Progenitor cell of endocrine pancreas (in vitro differentiated cells): ENCODE measurements at places on chromosomes 2 and 18.

GRCh38 chr2:173153301-173153885 lies 77.7 kb downstream of the MAP3K20 start:
- DNase-seq = no peak

DNA sequence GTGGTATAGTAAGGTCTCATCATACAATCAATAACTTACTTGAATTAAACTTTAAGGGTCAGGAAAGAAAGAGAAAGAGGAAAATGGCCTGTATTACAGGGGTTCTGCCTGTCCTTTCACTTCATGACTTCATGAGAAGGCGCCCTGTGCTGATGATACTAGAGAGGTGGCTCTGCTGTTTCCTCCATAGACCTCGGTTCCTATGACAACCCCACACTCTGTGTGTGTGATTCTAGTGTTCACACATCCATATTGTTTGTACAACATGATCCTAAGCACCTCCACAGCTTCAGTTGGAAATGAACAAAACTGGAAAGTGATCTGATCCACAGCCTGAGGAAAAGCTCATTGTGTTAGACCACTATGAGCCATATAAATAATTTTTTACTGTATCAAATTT lies 7.0 kb upstream of the REEP1 start:
- no peak for DNase-seq

GRCh38 chr2:65393743-65394422 lies 38.5 kb downstream of the SPRED2 start:
- no peak for DNase-seq

DNA sequence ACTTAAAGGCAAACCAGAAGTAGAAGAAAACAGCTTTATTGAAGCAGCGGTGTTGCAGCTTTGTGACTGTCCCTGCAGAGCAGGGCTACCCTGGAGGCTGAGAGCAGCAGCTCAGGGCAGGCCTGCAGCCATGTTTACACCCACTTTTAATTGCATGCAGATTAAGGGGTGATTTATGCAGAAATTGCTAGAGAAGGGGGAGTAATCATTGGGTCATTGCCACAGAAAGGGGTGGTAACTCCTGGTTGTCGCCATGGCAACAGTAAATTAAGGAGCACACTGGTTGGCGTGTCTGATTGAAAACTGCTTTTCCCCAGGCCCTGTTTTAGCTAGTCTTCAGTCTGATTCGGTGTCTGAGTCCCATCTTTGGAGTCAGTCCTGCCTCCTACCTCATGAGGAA lies 195.4 kb upstream of the HDAC4 start:
- peak; percentile 2 for DNase-seq

DNA sequence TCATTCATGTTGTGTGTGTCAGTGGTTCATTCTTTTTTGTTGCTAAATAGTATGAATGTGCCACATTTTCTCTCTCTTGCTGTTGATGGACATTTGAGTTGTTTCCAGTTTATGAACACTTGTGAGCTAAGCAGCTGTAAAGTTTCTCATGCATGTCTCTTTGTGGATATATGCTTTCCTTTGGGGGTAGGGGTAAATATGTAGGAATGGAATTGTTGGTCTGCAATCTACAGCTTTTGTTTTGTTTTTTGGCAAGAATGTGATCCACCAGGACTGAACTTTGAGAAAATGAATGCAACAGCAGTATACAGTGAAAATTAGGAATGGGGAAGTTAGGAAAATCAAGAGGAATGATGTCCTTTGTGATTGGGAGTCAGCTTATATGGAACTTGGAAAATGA lies 226.3 kb downstream of the CDCA7 start:
- no peak for DNase-seq

GRCh38 chr18:50621366-50621765 lies 61.5 kb downstream of the MAPK4 start:
- DNase-seq = no peak

- DNase-seq = no peak
Observed at GRCh38 chr2:128473175-128474035, 154.7 kb upstream of the HS6ST1 start.

DNA sequence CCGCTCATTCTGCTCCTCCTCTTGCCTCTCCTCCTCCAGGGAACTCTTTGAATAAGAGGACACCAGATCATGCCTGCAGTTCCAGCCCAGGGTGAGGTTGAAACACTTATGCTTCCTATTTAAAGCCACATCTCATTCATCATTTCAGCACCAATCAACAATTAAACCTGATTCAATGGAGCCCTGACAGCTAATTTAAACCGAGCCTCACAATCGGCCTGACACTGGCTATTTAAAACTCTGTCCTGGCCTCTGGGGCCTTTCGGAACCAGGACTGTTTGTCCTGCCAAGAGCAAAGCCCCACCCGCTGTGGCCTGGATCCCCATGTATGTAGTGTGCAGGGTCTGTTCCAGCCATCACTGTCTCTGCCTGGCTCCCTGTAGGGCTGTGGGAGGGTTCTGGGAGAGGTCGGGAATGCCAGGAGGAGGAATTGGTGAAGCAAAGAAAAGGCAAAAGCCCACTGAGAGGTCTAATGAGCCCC lies 97.4 kb downstream of the MCFD2 start:
- no peak for DNase-seq

DNA sequence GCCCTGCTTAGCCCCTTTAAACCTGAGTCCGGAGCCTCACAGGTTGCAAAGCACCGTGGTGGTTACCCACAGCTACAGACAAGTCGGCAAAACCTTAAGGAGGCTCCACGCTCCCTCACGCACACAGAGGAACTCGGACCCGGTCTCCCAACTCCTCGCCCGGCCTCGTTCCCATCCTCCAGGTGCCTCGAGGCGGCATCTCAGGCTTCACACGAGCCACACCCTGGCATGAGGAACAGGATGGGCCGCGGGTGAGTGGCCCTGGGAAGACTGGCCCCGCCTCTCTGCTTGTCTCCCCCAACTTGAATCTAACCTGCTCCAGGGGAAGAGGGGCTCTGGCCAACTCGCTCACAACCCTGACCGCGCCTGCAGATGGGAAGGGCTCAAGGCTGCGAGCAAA lies 97.4 kb downstream of the EIPR1 start:
- DNase-seq = no peak

DNA sequence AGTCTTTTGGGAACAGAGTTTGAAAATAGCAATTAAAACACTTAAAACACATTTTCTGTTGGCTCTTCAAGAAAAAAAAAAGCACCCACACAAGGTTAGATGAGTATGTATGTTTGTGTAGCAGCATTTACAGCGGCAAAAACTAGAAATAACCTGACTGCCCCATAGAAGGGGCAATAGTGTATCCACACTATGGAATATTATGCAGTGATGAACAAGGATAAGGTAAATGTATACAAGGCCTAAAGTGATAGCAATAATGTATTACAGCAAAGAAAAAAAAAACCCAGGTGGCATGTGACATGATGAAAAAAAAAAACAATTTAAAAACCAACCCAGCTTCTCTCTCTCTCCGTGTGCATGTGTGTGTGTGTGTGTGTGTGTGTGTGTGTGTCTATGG lies 34.8 kb downstream of the POLR1A start:
- no peak for DNase-seq

- DNase-seq = no peak
Observed at GRCh38 chr2:236663287-236664101, 93.9 kb downstream of the ACKR3 start.

GRCh38 chr2:950080-950966 lies at the start of gene SNTG2:
TSS of gene SNTG2 (plus strand) at chr2:950849. CDS start at chr2:950997, 148 bp downstream.
- DNase-seq = peak; percentile 38

DNA sequence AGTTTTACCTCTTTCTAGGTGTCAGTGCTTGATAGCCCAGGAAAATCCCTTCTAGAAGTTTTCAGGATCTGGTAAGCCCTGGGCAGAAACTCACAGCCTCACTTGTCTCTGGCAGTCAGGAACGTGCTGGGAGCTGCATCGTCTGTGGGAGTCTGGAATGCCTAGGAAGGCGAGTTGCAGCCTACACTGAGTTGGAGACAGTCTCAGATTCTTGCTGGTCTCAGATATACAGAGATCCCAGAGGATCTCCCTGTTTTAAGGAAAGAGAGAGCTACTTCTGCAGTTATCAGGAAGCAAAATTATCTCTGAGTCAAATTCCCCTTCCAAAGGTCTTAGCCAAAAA lies 104.4 kb upstream of the CDC42EP3 start:
- no peak for DNase-seq

DNA sequence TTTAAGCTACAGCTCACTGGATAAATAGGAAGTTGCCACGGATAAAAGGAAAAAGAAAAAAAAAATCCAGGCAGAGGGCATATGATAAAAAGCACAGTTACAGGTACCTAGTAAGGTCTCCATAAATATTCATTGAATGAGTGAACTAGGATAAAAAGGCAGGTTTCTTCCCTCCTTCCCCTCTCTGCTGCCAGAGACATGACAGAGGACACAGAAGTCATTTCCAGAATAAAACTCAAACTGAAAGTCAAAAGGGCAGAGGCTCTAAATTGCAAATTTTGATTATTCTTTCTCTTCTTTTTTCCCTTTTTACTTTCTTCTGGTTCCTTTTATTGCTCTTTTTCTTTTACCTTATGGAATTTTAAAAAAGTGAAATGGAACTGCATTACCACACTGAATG lies 7.7 kb downstream of the CD302 start:
- DNase-seq = no peak

GRCh38 chr2:227406177-227407031 lies 18.7 kb upstream of the SCYGR1 start:
- DNase-seq = peak; percentile 14

DNA sequence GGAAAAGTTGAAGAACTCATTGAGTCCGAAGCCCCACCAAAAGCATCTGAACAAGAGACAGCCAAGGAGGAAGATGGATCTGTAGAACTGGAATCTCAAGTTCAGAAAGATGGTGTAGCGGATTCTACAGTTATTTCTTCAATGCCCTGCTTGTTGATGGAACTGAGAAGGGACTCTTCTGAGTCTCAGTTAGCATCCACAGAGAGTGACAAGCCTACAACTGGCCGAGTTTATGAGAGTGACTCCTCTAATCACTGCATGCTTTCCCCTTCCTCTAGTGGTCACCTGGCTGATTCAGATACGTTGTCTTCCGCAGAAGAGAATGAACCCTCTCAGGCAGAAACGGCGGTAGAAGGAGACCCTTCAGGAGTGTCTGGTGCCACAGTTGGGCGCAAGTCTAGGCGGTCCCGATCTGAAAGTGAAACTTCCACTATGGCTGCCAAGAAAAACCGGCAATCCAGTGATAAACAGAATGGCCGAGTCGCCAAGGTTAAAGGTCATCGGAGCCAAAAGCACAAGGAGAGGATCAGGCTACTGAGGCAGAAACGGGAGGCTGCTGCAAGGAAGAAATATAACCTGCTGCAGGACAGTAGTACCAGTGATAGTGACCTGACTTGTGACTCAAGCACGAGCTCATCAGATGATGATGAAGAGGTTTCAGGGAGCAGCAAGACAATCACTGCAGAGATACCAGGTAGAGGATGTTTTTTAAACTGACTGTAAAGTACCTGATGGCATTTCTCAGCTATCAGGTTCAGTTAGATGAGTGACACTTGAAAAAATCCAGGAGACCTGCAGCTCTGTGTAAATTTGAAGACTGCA lies 111.9 kb downstream of the HAUS1 start:
- DNase-seq = no peak

DNA sequence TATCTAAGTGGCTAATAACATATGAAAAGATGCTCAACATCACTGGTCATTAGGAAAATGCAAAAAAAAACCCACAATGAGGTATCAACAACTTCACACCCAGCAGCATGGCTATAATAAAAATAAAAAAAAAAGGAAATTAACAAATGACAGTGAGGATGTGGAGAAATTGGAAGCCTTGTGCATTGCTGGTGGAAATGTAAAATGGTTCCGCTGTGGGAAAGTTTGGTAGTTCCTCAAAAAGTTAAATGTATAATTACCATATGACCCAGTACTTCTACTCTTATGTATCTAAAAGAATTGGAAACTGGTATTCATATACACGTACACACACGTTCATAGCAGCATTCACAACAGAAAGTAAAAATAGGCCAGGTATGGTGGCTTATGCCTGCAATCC lies 15.5 kb upstream of the CACNB4 start:
- no peak for DNase-seq

GRCh38 chr2:209942936-209943605 lies 59.4 kb upstream of the RPE start:
- no peak for DNase-seq

- no peak for DNase-seq
Observed at GRCh38 chr2:6995391-6996097, 78.3 kb downstream of the RNF144A start.

- DNase-seq = no peak
Observed at GRCh38 chr18:63119647-63120046, 199.9 kb downstream of the BCL2 start.

GRCh38 chr2:239235311-239235710 lies 165.5 kb downstream of the HDAC4 start:
- DNase-seq = no peak

GRCh38 chr2:177460973-177461585 lies 68.5 kb downstream of the AGPS start:
- DNase-seq = no peak

DNA sequence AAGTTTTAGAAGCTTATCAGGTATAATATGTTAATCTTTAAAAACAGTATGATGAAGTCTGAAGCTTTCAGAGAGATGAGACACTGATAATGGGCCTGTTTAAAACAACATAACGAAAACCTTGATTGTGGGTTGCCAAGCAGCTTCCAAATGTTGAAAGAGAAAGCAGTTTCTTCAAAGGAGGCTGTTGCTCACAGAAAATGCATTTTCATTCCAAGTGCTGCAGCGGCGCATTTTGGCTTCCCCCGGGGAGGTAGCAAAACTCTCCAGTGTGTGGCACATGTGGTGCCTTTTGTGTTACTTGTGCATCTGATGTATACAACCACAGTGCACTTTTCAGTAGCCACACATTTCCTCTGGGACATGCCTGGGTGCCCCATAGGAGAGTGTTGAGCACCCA lies 66.1 kb downstream of the TMEFF2 start:
- DNase-seq = no peak

DNA sequence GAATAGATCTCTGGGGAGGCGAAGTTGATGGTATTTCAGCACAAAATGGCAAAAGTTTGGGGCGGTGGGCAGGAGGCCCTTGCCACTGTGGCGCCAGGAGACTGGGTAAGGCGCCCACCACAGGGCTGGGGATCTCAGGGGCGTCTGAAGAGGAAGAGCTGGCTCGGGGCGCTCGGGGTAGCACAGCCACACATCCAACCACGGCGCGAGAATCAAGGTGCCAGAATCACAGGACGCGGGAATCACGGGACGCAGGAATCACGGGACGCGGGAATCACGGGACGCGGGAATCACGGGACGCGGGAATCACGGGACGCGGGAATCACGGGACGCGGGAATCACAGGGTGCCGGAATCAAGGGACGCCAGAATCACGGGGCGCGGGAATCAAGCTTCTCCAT lies 174.4 kb downstream of the TMEM18 start:
- no peak for DNase-seq

GRCh38 chr2:233371641-233372040 lies 17.3 kb downstream of the DGKD start:
- no peak for DNase-seq
